ENCODE measurements at places on chromosomes 16 and 17.
A peak's percentile ranks its signal among the peaks of the same experiment; 100 is the strongest.

GRCh38 chr17:48483471-48484131 is 47.2 kb downstream of the HOXB1 start:
- DNase-seq = peak; percentile 17

GRCh38 chr17:63649813-63650212 is 27.6 kb downstream of the MAP3K3 start:
- DNase-seq = no peak

DNA sequence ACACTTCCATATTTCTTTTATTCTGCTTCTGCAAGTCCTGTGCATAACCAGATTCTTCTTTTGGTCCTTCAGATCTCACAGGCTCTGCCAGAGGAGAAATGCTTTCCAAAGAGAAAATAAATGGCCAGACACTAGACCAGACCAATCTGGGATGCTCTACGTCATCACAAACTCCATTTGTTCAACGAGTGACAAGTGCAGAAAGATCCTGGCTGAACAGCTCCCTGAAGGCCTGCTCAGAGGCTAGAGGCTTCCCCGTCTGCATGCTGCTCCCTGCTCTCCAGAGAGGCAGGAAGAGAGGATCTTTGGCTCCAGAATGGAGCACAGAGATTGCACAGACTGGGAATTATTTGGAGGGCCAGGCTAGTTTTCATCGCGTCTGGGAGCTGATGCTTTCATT is 232.7 kb downstream of the MAF start:
- DNase-seq = no peak

- no peak for DNase-seq
Measured at GRCh38 chr16:85611194-85611443, 2.0 kb upstream of the GSE1 start.

GRCh38 chr16:15694499-15694898 is 44.5 kb downstream of the NDE1 start:
- no peak for DNase-seq

- DNase-seq = no peak
Measured at GRCh38 chr16:12976936-12977335, 75.5 kb downstream of the SHISA9 start.

DNA sequence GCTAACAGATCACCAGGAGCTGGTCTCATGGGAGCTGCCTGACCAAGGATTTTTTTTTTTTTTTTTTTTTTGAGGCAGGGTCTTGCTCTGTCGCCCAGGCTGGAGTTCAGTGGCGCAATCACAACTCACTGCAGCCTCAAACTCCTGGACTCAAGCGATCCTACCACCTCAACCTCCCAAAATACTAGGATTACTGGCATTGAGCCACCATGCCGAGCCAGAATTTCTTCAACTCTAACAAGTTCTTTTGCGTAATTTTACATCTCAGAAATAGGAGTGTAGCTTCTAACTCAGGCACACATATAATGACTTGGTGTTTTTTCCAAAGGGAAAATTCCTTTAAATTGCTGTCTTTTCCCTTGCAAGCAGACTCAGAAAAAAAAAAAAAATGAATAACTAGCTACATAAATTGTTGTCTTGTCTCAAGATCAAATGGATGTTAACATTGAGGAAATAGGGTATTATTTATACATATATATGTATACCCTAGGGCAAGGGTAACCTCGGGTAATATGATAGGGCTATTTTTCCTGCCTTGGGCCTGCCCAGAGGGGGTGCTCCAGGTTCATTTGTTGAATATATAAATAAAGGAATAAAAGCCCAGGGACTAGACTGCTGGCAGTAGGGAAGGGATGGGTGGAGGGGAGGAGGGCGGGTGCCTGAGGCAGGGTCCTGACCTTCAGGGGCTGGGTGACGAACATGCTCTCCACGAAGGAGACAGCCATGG is 42.8 kb upstream of the GCSH start:
- DNase-seq = no peak

DNA sequence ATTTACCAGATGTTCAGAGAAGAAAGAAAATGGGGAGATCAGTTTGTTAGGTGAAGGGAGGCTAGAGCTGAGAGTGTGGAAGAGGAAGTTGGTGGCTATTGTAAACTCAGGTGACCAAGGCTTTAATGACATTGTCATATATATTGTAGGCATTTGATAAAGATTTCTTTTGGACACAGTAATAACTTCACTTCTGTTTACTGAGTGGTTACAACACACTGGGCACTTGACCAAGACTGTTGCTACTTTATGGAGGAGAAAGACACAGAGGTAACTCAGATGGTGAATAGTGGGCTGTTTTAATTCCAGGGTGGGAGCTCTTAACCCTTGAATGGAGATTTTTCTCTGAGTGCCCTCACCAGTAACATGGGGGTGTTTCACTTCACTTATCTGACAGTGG is 46.0 kb downstream of the TNRC6A start:
- no peak for DNase-seq

DNA sequence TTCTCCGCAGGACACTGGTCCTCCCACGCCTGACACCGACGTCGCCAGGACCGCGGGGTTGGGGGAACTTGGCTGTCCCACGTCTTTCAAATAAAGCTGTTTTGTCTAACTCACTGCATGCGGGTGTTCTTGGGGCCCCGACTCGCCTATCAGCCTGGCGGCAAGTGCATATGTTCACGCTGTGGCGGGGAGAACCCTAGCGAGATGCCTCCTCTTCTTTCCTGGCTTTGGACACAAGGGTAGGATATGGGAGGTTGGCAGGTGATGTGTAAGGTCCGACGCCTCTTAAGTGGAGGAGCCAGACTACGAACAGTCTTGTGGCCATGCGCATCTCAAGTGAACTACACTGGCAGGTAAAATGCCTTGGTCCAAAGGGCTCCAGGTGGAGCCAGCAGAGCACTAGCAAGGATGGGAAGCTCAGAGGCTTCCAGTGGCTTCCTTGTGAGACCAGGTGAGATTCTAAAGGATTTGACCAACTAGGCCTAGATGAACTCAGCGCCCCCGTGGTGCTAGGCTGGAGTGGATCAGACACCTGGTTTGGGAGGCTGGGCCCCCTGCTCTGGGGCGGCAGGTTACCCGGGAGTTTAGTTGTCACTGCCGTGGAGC is 873 bp upstream of the RPS2 start:
- DNase-seq = no peak

GRCh38 chr16:57091200-57091974 is 996 bp upstream of the CPNE2 start:
- no peak for DNase-seq

DNA sequence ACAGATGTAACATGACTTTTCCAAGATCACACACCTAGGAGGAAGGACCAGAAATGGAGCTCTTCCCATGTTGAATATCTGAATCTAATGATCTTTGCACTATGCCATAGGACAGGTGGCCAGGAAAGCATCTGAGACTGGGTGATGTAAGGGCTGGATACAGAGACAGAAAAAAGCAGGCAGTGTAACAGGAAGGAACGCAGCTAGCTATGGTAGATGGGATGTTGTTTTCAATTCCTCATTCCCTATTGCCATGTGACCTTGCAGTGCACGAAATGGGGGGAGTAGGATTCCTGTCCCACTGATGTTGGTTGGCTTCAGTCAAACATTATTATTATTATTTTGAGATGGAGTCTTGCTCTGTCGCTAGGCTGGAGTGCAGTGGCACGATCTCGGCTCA is 3.7 kb upstream of the NPIPB15 start:
- no peak for DNase-seq

GRCh38 chr17:29707212-29707571 is 84.5 kb upstream of the CORO6 start:
- no peak for DNase-seq

GRCh38 chr17:81428948-81429774 is 33.9 kb downstream of the BAHCC1 start:
- no peak for DNase-seq

- DNase-seq = no peak
Measured at GRCh38 chr17:81537856-81538555, 9.8 kb downstream of the FSCN2 start.

GRCh38 chr17:16418685-16419068 is 3.3 kb downstream of the TRPV2 start:
- no peak for DNase-seq

GRCh38 chr16:71288570-71288889 is 672 bp downstream of the CMTR2 start:
- no peak for DNase-seq

GRCh38 chr17:52505601-52506000 is 347.1 kb upstream of the CA10 start:
- DNase-seq = no peak

DNA sequence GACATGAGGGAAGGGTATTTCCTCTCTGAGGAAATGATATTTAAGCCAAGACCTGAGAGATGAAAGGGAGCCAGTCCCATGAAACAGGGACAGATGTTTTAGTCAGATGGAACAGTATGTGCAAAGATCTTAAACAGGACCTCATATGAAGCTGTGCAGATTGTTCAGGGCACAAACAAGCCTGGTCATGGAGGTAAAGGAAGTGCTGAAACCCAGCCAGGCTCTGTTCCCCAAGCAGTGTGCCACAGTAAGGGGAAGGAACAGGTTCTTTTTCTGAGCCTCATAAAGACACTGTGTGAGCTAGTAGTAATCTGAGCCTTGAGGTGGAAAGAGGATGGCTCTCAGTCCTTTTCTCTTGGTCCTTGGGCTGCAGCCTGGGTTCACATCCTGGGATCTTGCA is 159.9 kb downstream of the ANKFN1 start:
- DNase-seq = no peak

- no peak for DNase-seq
Measured at GRCh38 chr16:55502801-55503366, 6.0 kb upstream of the LPCAT2 start.

GRCh38 chr17:4246674-4247073 is 17.1 kb downstream of the ANKFY1 start:
- DNase-seq = no peak

DNA sequence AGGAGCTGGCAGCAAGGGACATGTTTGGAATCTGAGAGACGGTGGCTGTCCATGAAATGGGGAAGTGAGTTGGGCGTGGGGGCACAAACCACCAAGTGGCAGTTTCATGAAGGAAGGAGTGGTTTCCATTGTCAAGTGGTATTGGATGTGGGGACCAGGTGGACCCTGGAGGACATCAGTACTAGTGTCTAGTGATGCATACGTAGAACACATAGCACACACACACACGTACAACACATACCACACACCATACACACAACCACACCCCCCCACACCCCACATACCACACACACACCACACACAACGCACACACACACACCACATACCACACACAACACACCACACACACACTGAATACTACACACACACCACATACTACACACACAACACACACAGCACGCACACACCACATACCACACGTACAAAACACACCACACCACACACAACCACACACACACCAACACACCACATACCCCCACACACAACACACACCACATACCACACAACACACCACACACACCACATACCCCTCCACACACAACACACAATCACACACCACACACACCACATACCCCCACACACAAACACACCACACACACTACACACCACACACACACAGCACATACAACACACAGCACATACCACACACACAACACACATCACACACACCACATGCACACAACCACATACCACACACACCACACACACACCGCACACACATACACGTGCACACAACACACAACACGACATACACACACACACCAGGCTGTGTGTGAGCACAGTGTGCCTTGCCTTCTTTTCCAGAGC is 41.1 kb upstream of the GSE1 start:
- DNase-seq = no peak

- DNase-seq = no peak
Measured at GRCh38 chr17:83179374-83179773, 100.0 kb downstream of the METRNL start.

DNA sequence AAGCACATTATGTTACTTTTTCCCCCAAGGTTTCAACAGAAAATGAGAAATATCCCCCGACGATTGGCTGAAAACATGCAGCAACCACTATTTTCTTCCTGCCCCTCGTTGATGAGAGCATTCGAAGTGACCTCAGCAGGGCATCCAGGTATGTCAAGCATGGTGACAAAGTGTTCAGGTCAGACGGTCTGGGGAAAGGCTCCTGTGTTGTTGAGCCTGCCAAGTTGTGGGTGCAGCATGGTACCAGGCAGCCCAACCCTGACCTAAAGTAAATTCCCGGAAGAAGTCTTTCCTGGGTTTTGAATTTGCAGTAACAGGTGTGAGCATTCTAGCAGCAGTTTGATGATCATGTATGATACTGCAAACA is 51.7 kb upstream of the SEC14L1 start:
- DNase-seq = no peak

DNA sequence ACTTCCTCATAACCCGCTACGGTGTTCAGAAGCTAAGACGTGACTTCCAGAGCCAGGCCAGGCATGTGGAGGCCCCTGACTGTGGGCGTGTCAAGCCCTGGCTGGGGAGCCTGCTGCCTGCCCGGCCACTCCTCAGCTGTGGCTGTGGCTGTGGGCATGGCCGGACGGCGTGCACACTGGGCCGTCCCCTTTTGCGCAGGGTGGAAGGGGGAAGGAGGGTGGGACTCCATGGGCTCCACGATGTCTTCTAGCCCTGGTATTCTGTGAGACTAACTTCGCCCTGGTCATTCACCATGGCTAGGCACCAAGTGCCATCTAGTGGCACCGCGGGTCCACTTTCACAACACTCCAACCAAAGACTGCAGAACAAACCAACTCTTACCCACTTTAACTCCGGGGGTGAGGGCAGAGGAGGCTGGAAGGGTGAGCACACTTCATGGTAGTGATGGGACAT is 67.9 kb downstream of the N4BP1 start:
- DNase-seq = no peak

DNA sequence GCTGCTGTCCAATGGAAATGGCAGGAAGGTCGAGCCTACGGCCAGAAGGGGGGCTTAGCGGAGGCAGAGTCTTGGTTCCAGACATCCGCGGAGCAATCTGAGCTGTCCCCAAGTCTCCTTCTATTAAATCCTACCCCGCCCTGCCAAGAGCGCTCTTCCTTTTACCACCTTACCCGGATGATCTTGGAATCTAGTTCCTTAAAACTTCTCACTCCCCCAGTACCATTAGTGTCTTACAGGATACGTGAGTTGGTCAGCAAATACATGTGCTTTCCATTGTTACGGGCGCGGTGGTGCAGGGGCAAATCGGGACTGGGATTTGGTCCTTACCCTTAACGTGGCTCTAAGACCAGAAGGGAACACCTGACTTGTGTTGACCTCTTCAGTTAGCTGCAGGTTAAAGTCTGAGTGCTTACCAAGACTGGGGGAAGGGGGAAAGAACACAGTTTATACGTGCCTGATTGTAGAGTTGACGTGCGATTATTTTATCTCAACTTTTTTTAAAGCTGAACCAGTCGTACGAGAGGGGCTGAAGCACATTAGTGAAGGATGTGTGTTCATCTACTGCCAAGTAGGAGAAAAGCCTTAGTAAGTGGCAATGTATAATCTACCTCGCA is 495 bp downstream of the TXNDC17 start:
- DNase-seq = no peak
